ENCODE measurements at places on chromosomes 13 and 19. TPM values are rescaled to one million over a fixed set of nuclear protein-coding genes. Genes with fewer than 3 reads are reported as not detected.

Gene RFX1
- total RNA-seq = 13.4 TPM

Gene SPRED3
- 2.9 TPM for total RNA-seq

Gene MAP2K7
- total RNA-seq = 42.6 TPM

Gene GJB2
- total RNA-seq = 0.75 TPM

Gene CEACAM3
- not detected for total RNA-seq

Gene CLEC4G
- not detected for total RNA-seq

Gene GJA3
- 0.11 TPM for total RNA-seq

Gene SCEL
- 3.5 TPM for total RNA-seq

Gene ASF1B
- total RNA-seq = 37.7 TPM

Gene MATK
- 0.72 TPM for total RNA-seq

Gene ZNF808
- 19.8 TPM for total RNA-seq
